Activated naive CD8-positive, alpha-beta T cell treated with anti-CD3 and anti-CD28 coated beads, Interleukin-2, amount 10 ng/mL, durations not matched to agents 7 days and 5 days (primary cell): ENCODE measurements at places on chromosomes 2 and 18. TPM values are rescaled to one million over a fixed set of nuclear protein-coding genes. Genes with fewer than 3 reads are reported as not detected.

DNA sequence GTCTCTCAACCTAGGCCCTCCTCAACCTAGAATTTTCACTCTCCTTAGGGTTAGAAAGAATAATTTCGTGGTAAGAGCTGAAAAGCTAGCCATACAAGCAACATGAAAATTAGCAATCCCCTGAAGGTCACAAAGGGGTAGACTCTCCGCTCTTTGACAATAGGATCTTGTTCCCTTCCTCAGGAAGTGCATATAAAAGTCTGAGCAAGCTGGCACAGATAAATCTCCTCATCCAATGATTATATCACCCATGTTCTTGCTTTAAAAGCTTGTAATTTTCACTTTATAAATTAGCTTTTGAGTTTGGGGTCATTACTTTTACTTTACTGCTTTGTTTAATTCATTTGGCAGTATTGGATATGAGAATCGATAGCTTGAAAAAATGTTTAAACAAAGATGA lies 852.3 kb upstream of the CRIM1 start:
- DNase-seq: no peak
- no peaks in the 10 kb centered on the region for H3K27me3 ChIP-seq
- no peaks in the 10 kb centered on the region for H3K4me1 ChIP-seq
- no peak overlapping the region for H3K27ac ChIP-seq
- no peaks in the 10 kb centered on the region for H3K36me3 ChIP-seq
- H3K4me3 ChIP-seq: no peak overlapping the region

- DNase-seq: no peak
- no peak overlapping the region for H3K4me3 ChIP-seq
- no peaks in the 10 kb centered on the region for H3K4me1 ChIP-seq
- H3K27me3 ChIP-seq: no peaks in the 10 kb centered on the region
These were observed 16.6 kb downstream of the KCTD1 start for GRCh38 chr18:26531605-26532298.

DNA sequence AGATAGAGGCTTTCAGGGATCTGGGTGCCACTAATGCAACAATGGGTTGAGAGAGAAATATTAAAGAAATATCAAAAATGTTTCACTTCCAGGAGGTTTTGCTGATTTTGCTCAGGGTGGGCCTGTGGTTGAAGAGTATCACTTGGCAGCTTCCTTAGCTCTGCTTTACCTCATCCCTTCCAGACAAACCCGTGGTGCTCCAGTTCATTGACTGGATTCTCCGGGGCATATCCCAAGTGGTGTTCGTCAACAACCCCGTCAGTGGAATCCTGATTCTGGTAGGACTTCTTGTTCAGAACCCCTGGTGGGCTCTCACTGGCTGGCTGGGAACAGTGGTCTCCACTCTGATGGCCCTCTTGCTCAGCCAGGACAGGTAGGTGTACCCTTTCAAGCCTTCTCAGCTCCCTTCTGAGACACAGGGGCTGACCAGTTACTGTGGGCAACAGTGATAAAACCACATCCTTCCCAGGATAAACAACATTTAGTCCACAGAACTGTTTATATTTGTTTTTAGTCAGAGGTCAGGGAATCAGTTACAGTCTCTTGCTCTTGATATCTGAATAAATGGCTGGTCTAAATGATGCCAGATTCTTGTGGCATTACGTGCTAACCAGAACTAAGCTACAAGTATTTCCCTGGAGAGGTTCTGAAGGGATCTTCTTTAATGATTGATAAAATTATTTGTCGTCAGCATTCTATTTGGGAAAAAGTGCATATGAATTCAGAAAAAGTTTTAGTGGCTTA lies 7.0 kb downstream of the SLC14A1 start:
- H3K4me3 ChIP-seq: no peak overlapping the region
- peaks cover 6% of the 10 kb centered on the region for H3K27me3 ChIP-seq
- no peak overlapping the region for H3K27ac ChIP-seq
- no peak for DNase-seq

- H3K27me3 ChIP-seq: no peaks in the 10 kb centered on the region
- peaks cover 71% of the 10 kb centered on the region for H3K36me3 ChIP-seq
- no peak overlapping the region for H3K4me3 ChIP-seq
- H3K27ac ChIP-seq: no peak overlapping the region
- DNase-seq: no peak
These were observed 60.5 kb downstream of the HK2 start for GRCh38 chr2:74894272-74894981.

The LHCGR gene
- total RNA-seq: not detected

GRCh38 chr2:65128297-65129190 lies 1.4 kb downstream of the RAB1A start:
- peaks cover 5% of the 10 kb centered on the region for H3K36me3 ChIP-seq
- H3K4me3 ChIP-seq: peak overlapping the region; percentile 100
- no peaks in the 10 kb centered on the region for H3K27me3 ChIP-seq
- H3K4me1 ChIP-seq: peaks cover 30% of the 10 kb centered on the region
- H3K27ac ChIP-seq: peak overlapping the region; percentile 99
- DNase-seq: no peak

GRCh38 chr18:48028696-48029095 lies 98.2 kb upstream of the SMAD2 start:
- H3K27ac ChIP-seq: no peak overlapping the region
- H3K27me3 ChIP-seq: peaks cover 3% of the 10 kb centered on the region
- no peak overlapping the region for H3K4me3 ChIP-seq

DNA sequence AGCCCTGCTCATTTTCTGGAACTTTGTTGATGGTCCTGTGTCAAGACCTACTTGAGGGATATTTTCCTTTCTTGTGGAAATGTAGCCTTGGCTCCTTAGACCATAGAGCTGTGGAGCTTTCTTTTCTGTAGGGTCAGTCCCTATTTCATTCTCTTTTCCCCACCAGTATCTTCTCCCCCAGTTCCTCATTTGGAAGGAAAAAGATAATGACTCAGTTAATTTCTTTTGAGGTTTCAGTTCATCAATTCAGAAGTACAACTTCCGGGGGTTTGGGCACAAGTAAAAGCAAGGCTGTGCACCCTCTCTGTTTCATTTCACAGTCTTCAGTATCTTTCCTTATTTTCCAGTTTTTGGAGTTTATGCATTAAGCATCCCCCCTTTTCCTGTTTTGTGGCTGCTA lies 70.7 kb downstream of the CDC42EP3 start:
- peaks cover 27% of the 10 kb centered on the region for H3K36me3 ChIP-seq
- peak overlapping the region; percentile 59 for H3K4me3 ChIP-seq
- no peak for DNase-seq
- H3K4me1 ChIP-seq: peaks cover 29% of the 10 kb centered on the region
- peak overlapping the region; percentile 68 for H3K27ac ChIP-seq

The CPO gene
- not detected for total RNA-seq

The MAP3K19 gene
- total RNA-seq: not detected

The MOGAT1 gene
- not detected for total RNA-seq
